ENCODE measurements at places on chromosomes 2 and 18.

GRCh38 chr2:105055613-105056012 lies 17.7 kb downstream of the MRPS9 start:
- DNase-seq: no peak

DNA sequence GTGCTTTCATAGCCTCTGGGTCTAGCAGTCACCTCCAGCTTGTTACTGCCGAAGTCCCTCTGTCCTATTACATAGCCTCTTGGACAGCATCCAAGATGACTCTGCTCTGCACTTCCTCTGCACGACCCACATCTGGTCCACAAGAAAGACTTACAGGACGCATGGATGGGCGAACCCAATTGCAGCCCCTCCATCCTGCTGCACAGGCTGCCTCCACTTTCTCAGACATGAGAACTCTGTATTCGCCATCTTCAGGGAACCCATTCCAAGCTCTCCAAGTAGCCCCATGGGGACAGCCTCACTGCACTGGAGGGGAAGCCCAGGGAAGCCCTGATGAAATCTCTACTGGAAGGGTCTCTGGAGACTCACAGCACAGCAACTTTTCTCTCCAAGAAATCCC lies 172.1 kb downstream of the GFPT1 start:
- no peak for DNase-seq

DNA sequence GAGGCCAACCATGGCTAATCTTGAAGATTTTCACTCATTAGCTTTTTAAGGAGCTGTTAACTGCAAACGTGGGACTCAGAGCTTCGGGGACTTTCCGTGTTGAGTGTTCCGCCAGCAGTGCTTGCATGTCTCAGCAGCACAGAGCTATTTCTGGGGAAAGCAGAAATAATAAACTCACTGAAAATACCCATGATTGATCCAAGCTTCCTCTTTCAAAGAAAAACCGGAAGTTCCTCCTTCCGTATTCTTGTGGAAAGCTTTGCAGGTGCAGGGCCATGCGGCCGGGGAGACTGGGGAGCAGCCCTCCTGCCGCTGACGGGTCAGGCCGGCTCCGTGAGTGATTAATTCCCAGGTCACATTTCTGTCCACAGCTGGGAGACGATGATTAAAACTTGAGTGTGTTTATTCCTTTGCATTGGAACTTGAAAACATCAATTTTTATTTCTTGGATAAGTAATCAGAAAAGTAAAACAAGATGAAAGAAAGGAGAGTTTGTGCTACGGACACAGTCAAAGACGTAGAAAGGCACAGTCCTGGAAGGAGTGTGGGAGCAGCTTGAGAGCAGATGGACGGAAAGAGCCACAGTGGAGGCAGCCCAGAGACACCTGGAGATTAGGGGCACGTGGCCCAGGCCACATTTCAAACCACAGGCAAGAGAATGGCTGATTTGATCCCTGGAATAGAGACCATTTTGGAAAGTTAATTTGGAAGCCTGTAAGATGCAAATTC lies 54.2 kb upstream of the CTDP1 start:
- DNase-seq: no peak

DNA sequence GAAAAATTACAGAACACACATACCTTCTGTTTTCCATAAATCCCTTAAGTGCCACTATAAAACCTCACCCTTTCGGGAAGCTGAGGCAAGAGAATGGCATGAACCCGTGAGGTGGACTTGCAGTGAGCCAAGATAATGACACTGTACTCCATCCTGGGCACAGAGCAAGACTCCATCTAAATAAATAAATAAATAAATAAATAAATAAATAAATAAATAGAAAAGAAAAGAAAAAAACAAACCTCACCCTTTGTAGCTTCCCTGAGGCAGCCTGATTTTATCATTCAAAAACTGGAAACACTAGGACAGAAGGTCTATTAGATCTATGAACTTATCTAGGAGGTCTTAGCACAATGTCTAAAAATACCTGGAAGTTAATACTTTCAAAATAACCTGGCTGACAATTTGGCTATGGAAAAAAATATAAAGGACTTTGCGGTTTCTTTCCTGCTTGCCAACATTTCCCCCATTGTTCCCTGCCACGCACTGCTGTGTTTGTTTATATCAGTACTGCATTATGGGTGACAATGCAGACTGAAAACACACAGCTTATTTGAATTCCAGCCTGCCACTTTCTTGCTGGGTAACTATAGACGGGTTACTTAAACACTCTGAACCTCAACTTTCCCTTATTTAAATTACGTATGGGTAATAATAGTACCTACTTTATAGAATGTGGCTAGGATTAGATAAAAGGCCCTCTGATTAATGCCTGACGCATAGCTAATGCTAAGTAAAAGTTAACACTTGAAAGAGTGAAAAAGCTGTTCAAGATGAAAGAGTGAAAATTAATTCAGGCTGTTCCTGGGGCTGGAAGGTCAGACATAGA lies 313.0 kb downstream of the RDH14 start:
- no peak for DNase-seq

- DNase-seq: no peak
Measured at GRCh38 chr18:57772387-57772799, 30.7 kb downstream of the ATP8B1 start.

- DNase-seq: no peak
Measured at GRCh38 chr2:66802877-66803276, 368.0 kb downstream of the MEIS1 start.

DNA sequence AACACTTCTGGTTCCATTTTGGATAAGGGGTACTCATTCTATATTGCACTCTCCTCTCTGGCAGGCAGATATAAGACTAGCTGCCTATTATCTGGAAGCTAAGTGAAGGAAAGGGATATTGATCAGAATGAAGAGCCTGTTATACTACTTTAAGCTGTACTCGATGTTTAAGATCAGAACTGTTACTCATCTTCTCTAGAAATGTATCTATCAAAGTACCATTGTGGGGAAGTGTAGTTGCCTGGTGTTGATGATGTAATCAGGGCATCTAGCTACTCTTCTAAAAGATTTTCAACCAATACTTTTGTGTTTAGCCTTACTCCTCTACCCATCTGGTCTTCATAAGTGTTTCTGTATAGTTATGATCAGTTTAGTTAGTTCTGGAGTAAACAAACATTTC lies 5.8 kb downstream of the CAMKMT start:
- no peak for DNase-seq

GRCh38 chr2:217714287-217714751 lies 288.5 kb downstream of the TNS1 start:
- no peak for DNase-seq

DNA sequence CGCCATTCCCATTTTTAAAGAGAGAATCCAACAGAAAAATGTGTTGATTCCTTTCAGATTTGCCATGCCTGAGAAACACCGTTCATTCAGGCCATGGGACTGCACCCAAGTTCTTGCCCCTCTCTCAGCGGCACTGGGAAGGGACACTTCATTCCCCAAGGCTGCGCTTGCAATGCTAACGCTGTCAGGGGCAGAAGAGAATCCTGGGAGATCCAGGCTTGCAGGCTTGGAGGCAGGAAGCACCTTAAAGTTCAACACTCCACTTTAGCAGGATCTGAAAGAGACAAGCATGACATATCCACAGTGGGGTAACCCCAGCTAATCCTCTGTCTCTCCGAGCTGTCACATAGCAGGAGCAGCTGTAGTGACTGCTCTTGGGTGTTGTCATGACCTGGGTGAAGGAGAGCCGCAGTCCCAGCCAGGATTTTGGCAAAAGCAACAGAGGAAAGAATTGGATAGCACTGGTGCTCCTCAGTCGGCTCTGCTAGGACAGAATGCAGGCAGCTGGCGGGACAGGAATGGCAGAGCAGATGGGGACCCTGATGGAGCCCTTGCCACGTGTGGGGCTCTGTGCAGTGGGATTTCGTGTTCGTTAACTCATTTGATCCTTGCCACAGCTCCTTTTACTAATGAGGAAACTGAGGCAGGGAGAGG lies 22.0 kb upstream of the ODC1 start:
- DNase-seq: no peak

GRCh38 chr2:6492573-6492972 lies 373.1 kb downstream of the CMPK2 start:
- no peak for DNase-seq

DNA sequence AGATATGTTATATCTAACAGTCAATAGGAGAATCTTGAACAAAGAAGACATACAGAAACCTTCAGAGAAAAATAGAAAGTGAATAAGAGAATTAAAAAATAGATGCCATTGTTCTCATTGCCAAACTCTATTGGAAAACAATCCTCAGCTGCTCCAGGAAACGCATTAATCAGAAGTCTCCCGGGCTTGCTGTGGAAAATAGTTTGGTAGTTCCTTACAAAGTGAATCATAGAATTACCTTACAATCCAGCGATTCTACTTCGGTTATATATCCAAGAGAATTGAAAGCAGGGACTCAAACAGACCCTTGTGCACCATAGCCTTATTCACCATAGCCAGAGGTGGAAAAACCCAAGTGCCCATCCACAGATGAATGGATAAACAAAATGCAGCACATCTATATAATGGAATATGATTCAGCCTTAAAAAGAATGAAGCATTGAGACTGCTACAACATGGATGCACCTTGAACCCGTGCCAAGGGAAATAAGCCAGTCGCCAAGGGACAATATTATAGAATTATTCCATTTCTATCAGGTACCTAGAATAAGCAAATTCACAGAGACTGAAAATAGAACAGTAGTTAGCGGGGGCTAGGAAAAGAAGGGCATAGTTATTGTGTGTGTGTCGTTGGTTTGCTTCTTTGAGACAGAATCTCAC lies 21.9 kb upstream of the CHRNA1 start:
- no peak for DNase-seq

DNA sequence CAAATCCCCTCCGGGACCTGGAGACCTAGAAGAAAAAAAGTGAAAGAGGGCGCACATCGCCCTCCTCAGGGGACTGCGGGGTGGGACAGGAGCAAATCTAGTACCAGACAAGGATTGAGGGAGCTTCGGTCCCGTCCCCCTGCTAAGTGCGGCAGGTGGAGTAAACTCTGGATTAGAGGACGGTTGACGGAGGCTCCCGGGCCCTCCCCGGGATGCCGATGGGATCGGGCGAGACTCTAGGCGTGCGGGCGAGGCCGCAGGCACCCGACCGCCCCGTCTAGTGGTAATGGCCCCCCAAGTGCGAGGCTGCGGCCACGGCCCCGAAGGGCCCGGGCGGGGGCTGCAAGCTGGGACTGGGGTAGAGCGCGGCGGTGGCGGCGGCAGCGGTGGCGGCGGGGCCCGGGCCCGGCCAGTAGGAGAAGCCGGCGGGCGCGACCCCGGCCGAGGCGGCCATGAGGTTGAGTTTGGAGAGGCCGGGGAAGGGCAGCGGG lies 3.5 kb downstream of the FEV start:
- DNase-seq: no peak

DNA sequence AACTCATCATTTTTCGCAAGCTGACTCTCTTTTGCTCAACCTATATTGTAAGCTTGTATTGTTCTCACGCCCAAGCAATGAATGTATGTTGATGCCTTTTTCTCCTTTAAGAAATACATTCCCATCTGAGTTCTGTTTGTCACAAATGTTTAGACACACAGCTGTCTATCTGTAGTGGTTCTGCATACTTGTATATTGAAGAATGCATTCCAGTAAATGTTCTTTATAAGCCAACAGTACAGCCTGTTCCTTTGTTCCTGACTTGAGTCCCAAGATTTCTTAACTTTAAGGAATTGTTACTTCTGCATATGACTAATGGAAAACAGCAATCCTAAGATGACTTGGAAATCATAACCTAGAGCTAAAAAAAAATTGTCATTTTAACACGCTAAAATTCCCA lies 849.1 kb upstream of the POU3F3 start:
- DNase-seq: no peak

DNA sequence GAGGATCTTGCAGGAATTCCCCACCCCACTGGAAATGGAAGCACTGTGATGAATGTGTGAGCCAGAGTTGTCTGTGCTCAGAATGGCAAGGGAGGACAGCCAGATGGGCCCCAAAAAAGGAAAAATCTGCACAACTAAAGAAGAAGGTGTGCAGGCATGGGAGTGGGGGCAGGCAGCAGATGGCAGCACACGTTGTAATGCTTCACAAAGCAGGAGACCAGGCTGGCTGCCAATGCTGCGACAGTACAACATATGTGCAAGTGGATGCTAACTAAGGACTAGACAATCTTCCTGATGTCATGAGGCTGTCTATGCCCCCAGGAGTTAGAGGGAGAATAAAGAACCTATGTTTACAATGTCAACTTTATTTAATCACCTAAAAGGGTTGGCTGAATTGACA lies 27.2 kb downstream of the ST6GAL2 start:
- no peak for DNase-seq

GRCh38 chr2:56450047-56450446 lies 266.3 kb downstream of the CCDC85A start:
- DNase-seq: no peak

GRCh38 chr18:21831413-21831831 lies 90.8 kb downstream of the MIB1 start:
- no peak for DNase-seq

- no peak for DNase-seq
Measured at GRCh38 chr2:226791056-226791486, 8.5 kb downstream of the IRS1 start.

DNA sequence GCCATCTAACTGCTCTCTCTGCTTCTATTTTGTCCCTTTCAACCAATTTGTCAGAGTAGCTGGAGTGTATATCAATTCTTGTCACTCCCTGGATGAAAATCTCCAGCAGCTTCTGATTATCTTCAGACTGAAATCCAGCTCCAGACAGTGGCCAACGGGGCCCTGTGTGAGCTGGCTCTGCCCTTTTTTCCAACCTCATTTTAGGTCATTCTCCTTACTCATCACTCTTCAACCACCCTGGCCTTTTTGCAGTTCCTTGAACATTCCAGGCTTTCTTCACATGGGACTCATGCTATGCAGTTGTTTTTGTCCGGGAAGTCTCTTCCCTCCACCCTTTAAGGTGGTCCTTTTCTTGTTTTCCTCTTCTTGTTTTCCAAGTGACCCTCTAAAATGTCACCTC lies 15.4 kb upstream of the FAP start:
- DNase-seq: no peak

DNA sequence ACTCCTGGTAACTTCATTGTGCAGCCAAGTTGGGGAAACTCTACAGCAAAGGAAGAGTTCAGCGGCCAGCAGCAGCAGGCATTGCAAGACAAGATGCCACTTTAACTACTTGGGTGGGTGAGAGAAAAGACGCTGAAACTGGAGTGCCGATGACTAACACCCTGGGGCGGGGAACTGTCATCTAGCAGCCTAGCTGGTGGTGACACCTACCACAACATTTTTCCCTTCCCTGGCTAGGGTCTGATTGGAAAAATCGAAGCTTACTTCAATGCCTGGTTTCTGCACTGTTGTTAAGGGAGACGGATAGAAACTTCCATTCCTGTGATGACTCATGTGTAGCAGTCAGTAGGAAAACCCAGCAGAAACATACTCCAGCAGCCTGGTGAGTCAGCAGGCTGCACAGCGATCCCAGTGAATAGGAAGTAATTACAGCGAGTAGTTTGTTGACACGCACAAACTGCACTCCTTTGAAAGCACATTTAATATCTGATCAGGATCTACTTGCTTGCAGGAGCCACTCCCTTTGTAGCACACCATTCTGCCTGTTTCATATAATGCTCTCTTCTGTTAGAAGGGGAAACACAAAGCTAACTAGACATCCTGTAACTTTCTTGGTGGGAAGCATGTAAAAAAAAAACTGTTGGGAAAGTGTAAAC lies 62.1 kb upstream of the MAPRE2 start:
- peak; percentile 85 for DNase-seq

GRCh38 chr2:10499275-10499907 lies 51.3 kb upstream of the ODC1 start:
- no peak for DNase-seq
